ENCODE measurements at places on chromosomes 3 and 15. TPM values are rescaled to one million over a fixed set of nuclear protein-coding genes. Genes with fewer than 3 reads are reported as not detected.
A peak's percentile ranks its signal among the peaks of the same experiment; 100 is the strongest.

DNA sequence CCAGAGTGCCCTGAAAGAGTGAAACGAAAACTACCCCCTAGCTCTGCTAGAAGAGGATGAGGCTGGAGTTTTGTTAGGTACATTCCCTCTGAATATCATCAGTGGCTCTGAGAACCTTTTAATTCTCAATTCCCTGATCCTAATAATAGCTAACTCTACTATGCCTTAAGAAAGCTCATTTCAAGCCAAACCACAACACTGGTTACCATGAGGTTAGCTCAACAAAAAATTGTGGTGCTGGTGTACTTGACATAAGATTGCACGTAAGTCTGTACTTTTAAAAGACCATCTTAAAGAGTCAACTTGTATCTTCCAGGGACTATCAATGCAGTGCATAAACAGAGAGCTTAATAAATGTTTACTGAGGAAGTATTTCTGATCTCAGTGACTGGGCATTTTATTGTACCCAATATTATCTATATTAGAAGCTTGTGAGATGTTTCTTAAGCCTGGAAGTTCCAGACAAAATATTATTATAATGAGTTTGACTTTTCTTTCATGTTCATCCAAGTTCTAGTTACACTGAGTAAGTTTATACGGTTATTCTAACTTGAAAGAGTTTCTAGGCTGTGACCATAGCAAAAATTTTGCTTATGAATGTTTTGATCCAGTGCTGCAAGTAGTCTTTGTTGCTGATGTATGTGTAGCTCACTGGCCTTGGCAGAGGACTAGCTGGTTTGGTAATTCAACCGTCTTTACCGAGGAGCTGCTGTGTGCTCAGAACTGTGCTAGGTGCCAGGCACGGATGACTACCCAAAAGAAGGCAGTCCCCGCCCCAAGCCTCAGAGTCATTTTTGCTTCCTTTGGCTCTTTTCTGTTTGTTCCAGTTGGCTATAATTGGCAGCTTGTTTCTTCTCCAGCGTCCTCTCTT lies 334.4 kb upstream of the TRIM42 start:
- no peaks in the 10 kb centered on the region for H3K36me3 ChIP-seq
- no peaks in the 10 kb centered on the region for H3K27me3 ChIP-seq
- H3K27ac ChIP-seq, result no peak overlapping the region
- DNase-seq, result peak; percentile 62
- H3K4me3 ChIP-seq, result no peak overlapping the region

The A4GNT gene
- 0.06 TPM for polyA plus RNA-seq

The ECT2 gene
- 4.2 TPM for polyA plus RNA-seq

DNA sequence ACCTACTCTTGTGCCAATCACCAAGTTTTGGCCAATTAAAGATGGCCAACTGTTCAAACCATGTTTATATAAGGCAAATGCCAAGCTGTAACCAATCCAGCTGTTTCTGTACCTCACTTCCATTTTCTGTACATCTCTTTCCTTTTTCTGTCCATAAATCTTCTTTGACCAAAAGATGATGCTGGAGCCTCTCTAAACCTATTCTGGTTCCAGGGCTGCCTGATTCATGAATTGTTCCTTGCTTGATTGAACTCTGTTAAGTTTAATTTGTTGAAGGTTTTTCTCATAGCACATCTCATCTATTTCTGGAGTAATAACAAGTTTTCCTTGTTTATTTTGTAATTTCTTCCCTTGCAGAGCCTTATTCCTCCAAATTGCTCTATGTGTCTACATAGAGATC lies 115.3 kb upstream of the SMAD3 start:
- no peaks in the 10 kb centered on the region for H3K4me1 ChIP-seq
- no peaks in the 10 kb centered on the region for H3K36me3 ChIP-seq
- no peak overlapping the region for H3K4me3 ChIP-seq
- H3K27me3 ChIP-seq, result no peaks in the 10 kb centered on the region
- no peak overlapping the region for H3K27ac ChIP-seq

GRCh38 chr3:172675441-172676193 lies 35.2 kb downstream of the NCEH1 start:
- H3K27ac ChIP-seq, result peak overlapping the region; percentile 51
- H3K4me3 ChIP-seq, result no peak overlapping the region

Data from lung (tissue), 17 donors.